ENCODE measurements at places on chromosomes 1 and 21.

DNA sequence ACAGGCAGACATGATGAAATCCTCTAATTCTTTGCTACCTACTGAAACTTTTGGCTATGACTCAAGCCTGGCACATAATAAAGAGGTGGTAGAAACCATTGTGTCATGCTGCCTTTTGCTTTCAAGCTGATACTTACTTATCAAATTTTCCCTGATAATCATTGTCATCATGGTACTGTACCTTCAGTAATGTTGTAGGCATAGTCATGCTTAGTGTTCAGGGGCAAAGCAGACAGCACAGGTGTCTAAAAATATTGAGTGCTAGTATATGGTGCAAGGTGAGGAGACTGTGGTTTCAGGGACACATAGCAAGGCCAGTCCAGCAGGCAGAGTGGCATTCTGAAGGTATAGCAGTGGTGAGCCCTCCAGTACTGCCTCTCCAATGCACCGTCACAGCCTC is 226.9 kb upstream of the DEPDC1 start:
- DNase-seq, result no peak

DNA sequence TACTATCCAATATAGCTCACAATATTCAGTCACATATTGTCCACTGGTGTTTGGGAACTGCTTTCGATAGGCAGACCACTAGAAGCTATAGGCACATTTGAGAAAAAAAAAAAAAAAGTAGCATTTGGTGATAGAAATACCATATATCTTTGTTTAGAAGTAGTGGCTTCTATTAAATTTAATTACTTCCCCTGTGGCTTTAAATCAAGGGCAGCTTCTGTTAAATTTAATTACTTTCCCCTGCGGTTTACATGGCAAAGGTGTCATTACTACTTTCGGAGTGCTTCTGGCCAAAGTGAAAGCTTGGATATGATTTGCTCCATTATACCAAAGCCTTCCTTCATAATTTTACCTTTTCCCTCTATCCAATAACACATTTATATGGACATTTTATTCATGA is 229.9 kb downstream of the TTLL7 start:
- DNase-seq, result no peak

DNA sequence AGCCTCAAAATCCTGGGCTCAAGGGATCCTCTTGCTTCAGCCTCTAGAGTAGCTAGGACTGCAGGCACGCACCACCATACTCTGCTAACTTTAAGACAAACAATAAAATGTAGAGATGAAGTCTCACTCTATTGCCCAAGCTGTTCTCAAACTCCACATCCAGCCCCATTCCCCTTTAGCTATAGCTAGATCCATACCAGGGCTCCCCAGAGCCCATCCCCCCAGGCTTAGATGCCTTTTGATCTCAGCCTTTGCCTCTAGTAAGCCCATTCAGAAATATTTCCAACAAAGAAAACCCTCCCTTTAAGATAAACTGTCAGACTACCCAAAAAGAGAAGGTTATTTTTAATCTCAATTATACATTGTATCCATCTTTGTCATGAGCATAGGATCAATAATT is 325.4 kb downstream of the CHRM3 start:
- DNase-seq, result no peak

GRCh38 chr1:41333146-41333784 is 28.0 kb upstream of the FOXO6 start:
- DNase-seq, result peak; percentile 54

- DNase-seq, result no peak
Observed at GRCh38 chr21:46665566-46665965, 30.1 kb downstream of the PRMT2 start.

- no peak for DNase-seq
Observed at GRCh38 chr1:155392898-155393411, 72.3 kb downstream of the RUSC1 start.

GRCh38 chr1:44447051-44447810 is 42.2 kb downstream of the RNF220 start:
- DNase-seq, result no peak

- no peak for DNase-seq
Observed at GRCh38 chr1:157472959-157473358, 79.4 kb downstream of the FCRL5 start.

DNA sequence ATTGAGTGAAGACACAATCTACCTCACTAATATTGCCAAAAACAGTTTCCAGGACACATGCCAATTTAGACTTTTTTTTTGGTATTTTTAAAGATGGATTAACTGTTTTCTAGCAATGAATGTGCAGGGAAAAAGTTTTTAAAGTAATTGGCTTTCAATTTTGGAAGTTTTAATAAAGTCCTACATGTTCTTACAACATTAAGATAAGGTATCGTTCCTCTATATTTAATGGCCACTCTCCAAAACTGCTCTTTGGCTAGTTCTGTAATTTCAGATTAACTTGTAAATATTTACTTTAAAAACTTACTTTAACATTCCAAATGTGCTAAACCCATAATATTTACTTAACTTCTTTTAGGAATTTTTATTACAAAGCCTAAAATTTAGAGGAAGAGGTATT is 1332.2 kb upstream of the PRMT6 start:
- DNase-seq, result no peak

GRCh38 chr1:18541046-18541795 is 60.5 kb downstream of the KLHDC7A start:
- DNase-seq, result no peak

- no peak for DNase-seq
Observed at GRCh38 chr1:221793439-221794078, 51.7 kb upstream of the DUSP10 start.

DNA sequence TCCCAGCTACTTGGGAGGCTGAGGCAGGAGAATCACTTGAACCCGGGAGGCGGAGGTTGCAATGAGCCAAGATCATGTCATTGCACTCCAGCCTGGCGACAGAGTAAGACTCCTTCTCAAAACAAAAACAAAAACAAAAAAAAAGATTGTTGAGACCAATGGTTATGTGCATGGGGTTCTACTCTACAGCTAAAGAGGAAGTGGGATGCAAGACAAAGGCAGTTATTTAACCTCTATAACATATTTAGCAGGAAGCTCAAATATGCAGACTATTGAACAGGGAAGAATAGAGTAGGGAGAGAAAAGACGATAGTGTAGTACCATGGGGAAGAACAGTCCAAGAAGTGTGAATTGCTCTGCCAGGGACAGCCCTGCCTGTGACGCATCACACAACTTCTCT is 227.7 kb downstream of the SMYD3 start:
- no peak for DNase-seq

DNA sequence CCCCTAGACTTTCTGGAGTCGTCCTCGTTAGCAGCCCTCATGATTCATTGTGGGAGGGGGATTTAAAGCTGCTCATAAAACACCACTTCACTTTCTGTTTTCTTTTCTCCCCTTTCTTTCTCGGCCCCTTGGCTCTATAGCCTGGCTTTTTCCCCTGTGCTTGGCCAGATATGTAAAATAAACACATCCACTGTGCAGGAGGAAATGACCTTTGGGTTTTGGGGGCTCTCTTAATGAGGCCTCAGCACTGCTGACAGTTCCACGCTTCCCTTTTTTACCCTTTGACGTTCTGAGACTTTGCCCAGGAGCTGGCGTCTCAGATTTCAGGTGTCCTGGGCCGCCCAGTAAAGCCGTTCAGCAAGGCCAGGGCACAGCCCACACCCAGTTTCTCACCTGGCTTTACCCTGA is 65.7 kb downstream of the RUNX3 start:
- DNase-seq, result no peak

GRCh38 chr1:243287652-243288051 is 31.8 kb downstream of the SDCCAG8 start:
- DNase-seq, result no peak

DNA sequence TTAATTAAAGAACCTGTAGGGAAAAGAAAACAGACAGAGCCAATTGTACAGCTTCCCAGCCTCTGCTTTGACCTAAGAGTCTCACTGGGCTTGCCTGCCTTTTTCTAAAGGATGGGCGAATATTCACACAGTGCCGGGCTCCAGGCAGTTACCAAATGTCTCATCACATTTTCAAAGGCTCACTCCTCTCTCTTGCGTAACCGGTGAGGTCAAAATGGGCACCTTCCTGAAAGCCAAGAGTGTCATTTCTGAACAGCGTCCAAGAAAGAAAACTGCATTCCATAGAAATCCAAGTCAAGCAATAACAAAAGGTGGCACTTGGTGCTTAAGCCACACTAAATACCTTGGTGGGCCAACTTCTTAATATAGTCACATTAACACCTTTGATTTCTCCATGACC is 710 bp upstream of the PALMD start:
- DNase-seq, result peak; percentile 19

GRCh38 chr1:83617883-83618282 is 381.0 kb downstream of the TTLL7 start:
- DNase-seq, result no peak

GRCh38 chr1:102942324-102942723 is 166.0 kb downstream of the COL11A1 start:
- no peak for DNase-seq

DNA sequence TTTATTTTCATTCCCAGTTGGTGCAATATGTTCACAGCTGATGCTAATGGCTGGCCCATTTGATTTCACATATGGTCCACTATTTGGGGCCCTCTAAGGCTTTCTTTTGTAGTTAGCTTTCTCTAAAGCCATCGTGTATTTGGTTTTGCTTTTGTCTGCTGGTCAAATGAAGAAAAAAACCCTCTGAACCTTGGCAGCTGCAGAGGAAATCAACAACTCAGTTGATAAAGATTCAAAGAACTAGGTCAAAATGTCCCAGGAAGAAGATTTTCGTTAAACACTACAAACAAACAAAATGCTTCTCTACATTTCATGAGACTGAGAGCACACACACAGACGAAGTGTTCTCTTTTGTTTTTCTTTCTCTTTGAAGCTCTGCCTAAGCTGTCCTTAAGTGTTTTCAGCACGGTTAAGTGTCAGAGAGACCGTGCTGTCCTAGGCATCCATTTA is 655.0 kb downstream of the RWDD3 start:
- DNase-seq, result no peak

DNA sequence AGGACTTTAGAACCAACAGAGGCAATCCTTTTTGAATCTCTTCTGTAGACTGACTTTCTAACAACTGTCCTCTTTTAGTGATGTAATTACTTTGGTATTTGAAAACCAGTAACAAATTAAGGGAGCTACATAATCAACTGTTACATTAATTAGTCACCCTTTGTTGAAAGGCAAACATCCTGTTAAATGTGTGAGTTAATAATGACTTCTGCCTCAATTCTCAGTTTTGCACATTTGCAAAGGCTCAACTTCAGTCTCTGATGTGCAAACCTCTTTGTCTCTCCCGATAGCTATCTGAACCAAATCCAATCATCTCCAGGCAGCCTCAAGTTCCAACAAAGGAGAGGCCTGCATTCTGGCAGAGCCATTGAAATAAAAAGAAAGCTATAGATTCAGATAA is 135.4 kb upstream of the C8B start:
- no peak for DNase-seq

DNA sequence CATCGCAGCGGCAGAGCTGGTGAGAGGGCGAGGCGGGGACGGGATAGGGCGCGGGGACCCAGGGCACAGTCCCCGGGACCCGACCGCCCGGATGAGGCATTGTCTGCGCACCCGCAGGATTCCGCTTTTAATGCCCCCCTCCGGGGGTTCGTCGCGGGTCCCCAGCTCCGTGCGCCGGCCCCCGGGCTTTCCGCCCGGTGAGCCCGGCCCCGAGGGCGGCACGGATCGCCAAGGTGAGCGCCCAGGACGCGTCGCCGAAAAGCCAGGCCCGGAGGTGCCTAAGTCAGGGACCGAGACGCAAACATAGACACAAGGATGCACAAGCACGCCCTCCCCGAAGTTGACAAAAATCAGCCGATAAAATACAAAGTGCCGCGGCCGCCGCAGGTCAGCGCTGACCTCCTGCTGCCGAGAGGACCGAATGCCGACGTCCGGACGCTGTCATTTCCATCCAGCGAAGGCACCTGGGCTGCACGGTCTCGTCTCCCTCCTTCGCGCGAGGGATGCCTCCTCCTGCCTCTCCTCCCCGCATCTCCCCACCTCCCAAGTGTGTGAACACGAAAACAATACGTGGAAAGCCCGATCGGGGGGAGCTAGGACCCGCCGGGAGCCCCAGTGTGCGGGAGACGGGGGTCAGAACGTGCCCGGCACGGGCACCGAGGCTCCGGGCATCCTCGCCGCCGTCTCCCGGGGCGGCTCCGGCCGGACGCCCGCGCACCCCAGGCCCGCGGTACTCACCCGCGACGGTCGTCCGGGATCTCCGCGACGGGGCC is 101.1 kb upstream of the SOD1 start:
- no peak for DNase-seq

GRCh38 chr1:170701962-170702361 is 38.0 kb downstream of the PRRX1 start:
- no peak for DNase-seq

DNA sequence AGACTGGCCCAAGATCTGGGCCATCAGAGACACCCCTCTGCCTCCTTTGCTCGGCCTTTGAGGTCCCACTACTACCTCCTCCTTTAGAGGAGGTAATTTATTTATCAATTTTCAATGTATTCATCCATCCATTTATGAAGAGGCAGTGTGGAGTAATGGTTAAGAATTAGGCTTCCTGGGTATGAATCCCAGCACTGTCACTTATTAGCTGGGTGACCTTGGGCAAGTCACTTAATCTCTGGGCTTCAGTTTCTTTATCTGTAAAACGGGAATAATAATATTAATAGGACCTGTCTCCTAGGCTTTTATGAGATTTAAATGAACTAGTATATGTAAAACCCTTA is 1.7 kb downstream of the NR0B2 start:
- no peak for DNase-seq

DNA sequence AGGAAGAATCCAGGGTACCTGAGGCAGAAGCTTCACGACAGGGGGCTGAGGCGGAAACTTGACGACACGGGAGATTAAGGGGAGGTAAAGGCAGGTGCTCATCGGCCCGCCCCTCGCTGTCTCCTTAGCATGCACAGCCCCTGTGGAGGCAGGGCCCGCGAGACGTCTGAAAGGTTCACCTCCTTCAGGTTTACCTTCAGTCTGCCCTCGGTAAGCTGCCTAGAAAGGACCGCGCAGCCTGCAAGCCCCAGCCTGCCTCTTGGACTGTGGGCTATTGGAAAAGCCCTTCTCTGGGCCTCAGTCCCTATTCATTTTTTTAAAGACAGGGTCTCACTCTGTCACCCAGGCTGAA is 28.5 kb downstream of the KNCN start:
- DNase-seq, result no peak

DNA sequence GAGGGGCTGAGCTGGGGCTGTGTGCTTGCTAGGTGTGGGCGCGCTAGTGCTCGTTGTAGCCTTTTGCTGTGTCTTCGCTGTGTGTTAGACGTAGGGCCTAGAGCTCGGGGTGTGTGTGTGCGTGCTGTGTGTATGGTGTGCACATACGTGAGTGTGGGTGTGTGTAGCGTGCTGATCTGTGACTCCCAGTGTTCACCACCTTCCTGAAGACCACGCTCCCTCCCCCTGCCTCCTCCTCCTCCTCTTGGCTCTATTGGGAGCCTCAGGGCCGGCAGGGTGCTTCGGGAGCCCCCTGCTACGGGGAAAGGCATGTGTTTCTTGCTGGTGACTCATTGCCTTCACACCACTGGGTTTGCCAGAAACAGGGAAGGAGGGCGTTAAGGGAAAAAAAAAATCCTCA is 9.4 kb upstream of the KCNC4 start:
- no peak for DNase-seq

DNA sequence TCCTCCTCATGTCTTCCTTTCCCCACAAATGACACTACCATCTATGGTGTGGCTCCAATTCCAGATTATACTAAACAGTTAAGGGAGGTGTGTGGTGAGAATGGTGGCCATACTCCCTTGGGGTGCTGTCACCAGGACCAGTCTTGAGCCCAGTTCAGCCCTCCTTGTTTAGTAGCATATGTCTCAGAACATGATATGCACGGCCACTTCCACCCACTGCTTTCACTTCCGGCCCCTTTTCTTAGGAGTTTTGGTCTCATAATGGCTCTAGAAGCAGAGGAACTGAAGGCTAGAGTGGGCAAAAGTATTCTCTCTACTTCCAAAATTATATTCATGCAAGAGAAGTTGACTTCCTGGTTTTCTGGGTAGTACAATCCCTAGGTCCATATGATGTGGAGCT is 45.3 kb upstream of the CACNA1E start:
- no peak for DNase-seq
